ENCODE measurements at places on chromosomes 3 and 15.

GRCh38 chr15:67785431-67785830 lies 39.9 kb upstream of the SKOR1 start:
- no peak for DNase-seq

DNA sequence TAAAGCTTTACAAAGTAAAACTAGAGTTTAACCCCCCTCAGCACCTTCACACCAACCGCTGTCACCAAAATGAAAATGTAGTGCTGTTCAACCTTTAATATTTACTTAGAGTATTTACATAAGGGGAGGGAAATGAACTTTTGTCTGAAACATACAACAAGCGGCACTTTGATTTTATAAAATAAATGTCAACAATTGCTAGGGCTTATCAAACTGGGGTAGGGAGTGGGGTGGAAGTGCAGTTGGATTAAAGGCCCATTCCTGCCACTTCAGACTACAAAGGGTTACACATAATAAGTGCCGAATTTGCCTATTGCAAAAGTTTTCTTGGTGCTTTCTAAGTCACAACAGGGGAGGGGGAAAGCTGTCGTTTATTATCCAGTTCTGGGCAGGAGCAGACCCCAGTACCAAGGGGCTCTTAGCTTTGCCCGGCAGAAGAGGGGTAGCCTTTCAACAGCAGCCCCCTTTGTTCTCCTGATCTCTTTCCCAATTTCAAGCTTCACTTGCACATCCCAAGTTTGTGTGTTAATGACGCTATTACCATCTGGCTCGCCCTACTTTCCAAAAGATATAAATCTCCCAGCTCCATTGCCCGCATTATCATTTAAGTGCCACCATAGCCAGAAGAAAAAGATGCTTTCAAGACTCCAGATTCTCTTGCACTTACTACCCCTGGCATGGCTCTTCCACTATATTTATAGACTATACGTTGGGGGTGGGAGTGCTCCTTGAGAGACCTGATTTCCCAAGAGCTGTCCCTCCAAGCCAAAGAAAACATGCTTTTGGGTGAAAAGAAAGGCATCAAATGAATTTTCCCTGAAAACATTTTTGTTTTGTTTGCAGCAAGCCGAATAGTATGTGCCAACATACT lies 17.0 kb downstream of the SOX2 start:
- DNase-seq = no peak

DNA sequence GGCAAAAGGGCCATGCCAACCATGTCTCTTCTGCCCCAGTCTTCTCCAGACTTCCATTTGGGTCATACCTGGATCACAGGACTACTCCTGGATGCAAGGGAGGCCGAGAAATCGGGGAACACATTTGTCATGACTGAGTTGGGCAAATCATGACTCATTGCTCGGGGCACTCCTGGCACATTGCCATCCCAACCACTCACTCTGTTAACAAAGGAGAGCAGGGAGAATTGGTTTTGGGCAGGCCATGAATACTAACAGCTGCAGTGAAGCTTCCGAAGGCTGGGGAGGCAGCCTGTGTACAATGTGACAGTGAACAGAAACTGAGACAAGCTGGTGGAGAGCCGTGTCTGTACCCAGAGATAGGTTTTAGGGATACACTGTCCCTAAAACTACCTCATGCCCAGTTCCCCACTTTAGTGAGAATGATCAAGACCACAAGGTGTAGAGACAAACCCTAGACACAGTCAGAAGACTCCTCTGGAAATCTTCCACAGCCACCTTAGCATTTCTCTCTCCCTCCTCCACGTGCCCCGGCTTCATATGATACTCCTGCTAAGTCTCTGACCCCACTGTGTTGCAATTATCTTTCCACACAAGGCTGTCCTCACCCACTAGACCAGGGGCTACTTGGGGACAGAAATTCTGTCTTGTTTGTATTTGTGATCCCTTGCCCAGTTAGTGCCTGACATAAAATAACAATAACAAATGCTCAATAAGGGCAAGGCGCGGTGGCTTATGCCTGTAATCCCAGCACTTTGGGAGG lies 10.5 kb upstream of the BUB1B start:
- DNase-seq = no peak

- no peak for DNase-seq
Measured at GRCh38 chr3:114093596-114093995, 37.1 kb downstream of the QTRT2 start.

DNA sequence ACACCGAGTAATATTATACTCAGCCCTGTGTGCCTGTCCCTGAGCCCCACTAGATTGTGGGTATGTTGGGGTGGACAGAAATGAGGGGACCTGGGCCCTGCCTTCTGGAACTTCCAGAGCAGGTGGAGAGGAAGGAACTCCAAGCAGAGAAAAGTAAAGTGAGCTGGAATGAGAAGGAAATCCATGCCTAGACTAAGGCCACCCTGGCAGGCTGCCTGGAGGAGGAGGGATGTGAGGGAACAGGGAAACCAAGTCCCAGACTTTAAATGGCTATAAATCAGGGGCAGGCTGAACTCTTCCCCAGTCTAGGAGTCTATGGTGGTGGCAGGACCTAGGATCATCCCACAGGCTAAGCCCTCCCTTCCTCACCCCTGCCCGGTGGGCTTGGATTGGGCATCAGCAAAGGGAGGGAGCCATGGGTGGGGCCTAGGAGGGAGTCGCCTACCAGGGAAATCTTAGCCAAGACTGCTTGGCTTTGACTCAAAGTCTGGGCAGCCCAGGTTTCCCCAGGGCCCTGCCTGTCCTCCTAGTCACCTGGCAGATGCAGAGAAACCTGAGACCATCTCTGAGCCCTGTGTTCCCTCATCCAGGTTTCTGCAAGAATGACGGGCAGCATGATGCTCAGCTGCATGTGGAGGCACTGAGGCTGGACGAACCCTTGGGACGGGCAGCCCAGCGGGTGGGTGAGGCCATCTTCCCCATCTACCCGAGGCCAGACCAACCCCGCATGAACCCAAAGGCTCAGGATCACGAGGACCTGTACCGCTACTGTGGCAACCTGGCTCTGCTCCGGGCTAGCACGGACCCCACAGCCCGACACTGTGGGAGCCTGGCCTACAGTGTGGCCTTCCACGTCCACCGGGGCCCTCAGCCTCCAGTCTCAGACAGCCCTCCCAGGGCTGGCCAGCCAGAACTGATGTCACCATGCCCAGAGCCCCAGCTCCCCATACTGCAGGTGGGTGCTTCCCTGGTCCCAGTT lies 15.6 kb upstream of the STRA6 start:
- no peak for DNase-seq

All from T-helper 2 cell treated with Interferon-gamma antibody and Interleukin-4, amounts not matched to agents 5 μg/mL and 100 μg/mL, for 36 hours (primary cell).